ENCODE measurements at places on chromosomes 1 and 21.
A peak's percentile ranks its signal among the peaks of the same experiment; 100 is the strongest.

- no peak for DNase-seq
Observed at GRCh38 chr1:210252621-210253051, 20.0 kb downstream of the SERTAD4 start.

DNA sequence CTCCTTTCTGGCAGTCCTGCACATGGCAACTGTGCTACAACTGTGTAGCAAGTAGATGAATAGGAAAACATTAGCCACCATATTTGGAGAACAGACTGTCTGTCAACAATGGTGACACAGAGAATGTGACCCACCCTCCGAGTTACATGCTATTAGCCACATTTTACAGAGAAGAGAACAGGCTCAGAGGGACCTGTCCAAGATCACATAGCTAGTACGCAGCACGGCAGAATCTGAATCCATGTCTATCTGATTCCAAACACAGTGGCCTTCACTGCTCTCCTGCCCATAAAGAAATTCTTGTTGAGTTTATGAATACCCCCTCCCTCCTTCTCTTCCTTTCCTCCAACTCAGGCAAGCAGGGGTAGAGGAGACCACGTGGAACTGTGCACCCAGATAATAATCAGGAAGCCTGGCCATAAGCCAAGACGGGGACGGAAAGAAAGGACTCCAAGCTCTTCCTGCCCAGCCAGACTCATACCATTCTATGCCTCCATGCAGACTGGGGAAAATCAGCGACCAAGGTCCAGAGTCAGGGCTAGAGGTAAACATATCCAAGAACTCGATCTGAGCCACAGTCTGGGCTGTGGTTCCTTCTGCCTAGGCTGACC is 78.8 kb downstream of the TRABD2B start:
- DNase-seq: no peak

DNA sequence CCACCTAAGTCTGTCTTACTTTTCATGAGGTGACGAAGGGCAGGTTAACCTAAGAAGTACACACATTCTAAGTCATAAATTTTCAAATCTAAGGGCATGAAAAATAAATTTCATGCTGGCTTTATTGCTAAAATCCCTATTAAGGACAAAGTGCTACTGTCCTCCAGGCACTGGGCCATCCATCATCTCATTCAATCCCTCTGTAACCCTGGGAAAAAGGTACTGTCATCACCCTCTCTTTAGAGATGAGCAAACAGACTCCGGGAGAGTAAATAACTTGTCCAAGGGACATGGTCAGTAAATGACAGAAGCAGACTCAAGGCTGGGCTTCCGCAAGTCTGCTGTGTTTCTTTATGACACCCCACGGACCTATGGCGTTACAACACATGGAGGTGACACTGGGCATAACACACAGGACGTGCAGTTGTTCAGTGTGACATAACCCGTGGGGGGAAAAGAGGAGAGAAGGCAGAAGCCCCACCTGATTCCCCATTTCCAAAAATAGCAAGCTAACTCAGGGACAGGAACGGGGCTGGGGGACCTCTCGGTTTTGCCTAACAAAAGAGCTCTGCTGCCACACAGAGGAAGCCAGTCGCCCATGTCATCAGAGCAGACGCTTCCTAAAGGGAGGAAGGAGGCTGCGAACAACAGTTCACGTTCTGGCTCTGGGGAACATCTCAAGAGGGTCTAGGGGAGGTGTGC is 12.5 kb upstream of the SRM start:
- no peak for DNase-seq

DNA sequence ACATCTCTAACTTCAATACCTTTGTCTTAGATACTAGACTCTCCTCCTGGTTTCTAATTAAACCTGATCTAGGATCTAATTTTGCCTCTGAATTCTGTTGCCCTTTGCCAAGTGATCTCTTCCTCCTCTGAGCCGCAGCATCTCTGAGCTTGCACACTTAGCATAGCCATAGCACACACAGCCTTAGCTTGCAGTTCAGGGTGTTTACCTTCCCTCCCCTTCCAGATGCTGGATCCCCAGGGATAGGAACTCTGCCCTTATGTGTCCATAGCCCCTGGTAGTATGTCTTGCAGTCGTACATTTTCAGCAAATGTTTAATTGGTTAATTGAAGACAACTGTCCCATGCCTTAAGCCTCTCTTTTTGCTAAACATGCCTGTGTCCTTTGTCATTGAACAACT is 30.3 kb downstream of the SELL start:
- no peak for DNase-seq

DNA sequence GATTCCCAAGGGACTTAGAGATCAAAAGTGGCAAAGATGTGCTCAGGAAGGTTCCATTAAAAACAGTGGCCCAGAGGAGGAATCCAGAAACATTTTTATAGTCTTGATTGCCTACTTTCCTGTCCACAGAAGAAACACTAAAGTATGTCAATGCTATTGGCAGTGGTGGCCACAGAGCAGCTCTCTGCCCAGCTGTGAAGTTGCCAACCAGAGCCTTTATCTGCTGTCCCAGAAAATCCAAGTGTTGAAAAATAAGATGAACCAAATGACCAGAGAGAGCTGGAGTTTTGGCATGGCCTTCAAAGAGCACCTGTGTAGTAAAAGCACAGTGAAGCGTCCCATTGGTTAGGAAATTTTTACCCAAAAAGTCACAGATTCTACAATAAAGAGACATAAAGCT is 181.2 kb downstream of the TGFBR3 start:
- no peak for DNase-seq

GRCh38 chr1:24382165-24382577 is 31.4 kb downstream of the STPG1 start:
- DNase-seq: no peak

DNA sequence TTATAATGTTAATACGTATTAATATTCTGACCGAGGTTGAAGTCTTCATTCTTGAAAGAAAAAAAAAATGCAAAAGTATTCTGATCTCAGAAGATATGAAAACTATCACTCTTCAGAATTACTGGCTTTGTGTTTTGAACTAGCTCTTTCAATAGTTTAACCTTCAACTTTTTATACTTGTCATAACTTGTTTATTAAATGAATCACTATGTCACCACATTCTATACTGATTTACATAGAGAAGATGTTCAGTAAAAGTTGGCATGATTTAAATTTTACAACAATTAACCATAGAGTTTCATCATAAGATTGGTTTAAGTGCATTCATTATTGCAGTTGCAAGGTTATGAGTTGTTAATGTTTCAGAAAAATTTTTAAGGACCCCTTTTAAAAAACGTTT is 57.3 kb downstream of the HS2ST1 start:
- DNase-seq: no peak

DNA sequence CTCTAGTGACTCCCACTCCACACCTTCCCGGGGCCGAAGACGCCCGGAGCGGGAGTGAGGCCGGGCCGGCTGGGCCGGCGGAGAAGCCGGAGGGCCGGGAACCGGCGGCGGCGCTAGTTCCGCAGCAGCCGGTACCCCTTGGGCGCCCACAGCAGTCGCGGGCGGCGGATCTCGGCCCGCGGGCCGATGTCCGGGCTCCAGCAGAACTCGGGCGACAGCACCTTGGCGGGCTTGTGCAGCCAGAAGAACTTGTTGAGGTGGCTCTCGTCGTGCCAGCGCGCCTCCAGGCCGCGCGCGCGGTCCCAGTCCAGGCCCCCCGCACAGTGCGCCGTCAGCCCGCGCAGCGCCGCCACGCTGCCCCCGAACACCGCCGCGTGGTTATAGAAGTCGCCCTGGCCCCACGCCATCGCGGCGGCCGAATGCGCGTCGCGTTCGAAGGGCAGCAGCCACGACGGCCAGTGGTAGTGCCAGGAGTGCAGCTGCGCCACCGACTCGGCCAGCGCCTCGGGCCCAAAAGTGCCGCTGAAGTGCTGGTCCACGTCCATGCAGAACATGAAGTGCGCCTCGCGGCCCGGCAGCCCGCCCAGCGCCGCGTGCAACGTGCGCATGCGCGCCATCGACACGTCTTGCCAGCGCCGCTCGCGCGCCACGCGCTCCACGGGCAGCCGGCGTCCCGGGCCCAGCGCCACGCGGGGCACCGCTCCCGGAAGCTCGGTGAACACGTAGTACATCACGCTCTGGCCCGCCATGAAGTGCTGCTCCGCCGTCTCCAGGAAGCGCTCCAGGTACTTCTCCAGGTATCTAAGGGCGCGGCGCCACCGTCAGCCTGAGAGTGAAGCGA is 14.0 kb downstream of the A3GALT2 start:
- DNase-seq: peak; percentile 38

DNA sequence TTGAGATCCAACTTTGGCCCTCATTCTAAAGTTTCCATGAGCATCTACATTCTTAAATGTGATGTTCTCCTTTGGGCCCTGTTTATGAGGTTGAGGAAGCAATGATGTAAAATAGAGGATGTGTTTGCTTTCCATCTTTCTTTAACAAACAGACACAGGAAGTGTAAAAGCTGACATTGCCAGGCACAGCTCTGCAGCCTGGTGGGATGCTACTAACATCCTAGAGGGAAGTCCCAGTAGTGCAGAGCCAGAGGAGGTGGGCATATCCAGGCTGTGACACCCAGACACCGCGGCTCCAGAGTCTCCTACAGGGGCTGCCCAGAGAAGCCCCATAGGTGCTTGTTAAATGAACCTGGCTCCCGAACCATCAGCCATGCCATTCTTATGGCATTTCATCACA is 16.2 kb downstream of the OLFML2B start:
- no peak for DNase-seq

DNA sequence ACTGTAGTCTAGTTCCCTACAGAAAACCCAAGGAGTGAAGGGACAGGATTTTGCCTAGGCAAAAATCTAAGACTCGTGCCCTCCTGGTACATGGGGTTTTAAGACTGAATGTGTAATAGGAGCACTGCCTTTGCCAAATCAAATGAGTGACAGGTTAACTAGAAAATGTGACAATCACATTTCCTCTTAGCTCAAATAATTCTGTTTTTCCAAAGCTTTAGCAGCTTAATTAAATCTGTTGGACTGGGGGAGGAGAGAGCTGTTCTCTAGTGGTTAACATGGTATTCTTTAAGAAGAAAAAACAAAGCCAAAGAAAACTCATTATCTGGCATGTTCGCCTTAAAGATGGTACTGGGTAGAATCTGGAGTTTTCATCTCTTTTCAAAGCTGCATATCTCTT is 12.6 kb downstream of the FNDC5 start:
- DNase-seq: no peak

- no peak for DNase-seq
Observed at GRCh38 chr1:37098237-37098636, 63.9 kb upstream of the GRIK3 start.

DNA sequence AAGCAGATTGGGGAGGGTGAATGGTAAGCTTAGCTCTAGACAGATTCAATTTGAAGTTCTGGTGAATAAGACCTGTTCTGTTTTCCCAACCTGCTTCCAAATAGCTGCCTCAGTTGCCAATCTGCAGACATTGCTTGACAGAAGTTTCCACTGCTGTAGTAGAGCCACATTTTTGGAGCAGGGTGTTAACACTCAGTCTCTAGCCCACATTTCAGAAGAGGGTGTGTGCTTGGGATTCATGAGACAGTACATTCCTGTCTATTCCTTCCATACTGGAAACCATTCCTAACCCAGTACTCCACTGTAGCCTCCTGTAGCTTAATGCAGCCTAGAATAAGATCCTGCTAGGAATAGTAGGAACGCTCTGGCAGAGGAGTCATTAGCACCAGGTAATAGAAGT is 450.5 kb downstream of the NUF2 start:
- DNase-seq: no peak

- no peak for DNase-seq
Observed at GRCh38 chr1:37113285-37113997, 79.1 kb upstream of the GRIK3 start.

- DNase-seq: no peak
Observed at GRCh38 chr1:23578311-23578996, 19.2 kb upstream of the ID3 start.

DNA sequence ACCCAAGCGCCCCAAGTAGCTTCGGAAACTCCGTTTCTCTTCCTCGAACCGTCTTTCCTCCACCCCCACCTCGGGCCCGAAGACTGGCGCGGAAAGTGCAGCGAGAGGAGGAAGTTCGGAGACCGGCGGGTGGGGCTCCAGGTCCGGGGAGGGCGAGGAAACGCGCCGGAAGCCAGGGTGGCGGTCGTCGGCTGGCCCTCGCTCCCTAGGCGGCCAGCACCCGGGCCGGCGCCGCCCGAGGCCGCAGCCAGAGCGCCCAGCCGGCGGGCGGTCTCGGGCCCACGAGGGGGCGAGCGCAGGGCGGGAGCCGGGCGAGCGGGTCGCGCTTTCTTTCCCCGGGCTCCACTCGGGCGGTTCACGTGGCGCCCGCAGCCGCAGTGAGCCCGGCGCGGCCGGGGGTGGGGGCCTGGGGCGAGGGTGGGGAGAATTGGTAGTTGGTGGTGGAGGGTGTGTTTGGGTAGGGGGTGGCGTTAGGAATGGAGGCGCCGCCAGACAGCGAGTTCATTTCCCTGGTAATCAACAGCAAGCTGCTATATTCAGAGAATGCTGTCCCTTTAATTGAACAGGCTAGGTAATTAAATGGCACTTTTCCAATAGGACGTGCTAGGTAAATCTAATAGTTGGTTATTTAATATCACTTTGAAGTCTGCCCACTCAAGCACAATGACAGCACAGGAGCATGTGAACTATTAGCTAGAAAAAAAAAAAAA is 6.7 kb downstream of the LMO4 start:
- DNase-seq: peak; percentile 63

GRCh38 chr1:46461809-46462448 is 27.7 kb upstream of the DMBX1 start:
- DNase-seq: peak; percentile 24

GRCh38 chr1:109133815-109134214 is 19.9 kb downstream of the ELAPOR1 start:
- DNase-seq: no peak

- DNase-seq: peak; percentile 81
Observed at GRCh38 chr1:201127755-201128455, 921 bp upstream of the ASCL5 start.

DNA sequence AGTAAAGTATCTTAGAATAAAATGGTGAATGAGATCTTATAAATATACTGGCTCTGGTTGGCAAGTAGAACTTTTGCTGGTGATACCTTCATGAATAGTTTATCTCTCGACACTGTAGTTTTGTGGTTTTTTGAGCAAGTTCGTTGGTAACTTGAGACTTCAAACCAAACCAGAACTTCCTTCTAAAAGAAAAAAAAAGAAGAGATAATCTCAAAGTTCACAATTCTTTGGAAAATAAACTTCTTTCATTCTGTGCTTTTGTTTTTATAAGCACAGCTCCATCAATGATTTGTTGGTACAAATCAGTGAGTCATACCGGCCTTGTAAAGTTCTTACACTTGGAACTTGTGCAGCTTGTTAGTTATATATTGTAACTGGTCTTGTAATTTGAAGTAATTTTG is 2.3 kb downstream of the HIPK1 start:
- DNase-seq: peak; percentile 30

DNA sequence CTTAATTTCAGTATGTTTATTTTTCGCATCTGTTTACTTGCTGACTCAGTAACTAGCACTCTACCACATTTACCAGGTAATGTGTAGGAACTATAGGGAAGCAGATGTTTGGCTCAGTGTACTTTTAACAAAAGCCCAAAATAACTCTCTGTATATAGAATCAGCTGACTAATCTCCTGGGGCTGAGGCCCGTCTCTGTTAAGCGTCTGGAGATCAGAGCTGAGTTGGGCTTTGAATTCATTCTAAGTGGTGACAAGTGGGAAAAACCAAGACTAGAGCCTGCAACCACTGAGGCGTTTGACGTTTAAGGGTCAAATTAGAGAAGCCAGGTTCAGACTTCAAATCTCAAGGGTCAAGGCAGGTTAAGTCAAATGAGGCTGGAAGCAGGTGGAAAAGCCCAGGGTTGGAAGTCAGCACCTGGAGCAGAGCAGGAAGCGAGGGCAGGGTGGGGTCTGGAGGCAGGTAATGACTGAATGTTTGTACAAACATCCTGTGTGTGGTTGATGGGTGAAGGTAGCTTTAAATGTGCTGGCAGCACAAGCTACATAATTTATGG is 56.8 kb upstream of the LYST start:
- no peak for DNase-seq

Measured in fibroblast of skin of right biceps (primary cell).